ENCODE measurements at places on chromosomes 5 and 9. TPM values are rescaled to one million over a fixed set of nuclear protein-coding genes. Genes with fewer than 3 reads are reported as not detected.

DNA sequence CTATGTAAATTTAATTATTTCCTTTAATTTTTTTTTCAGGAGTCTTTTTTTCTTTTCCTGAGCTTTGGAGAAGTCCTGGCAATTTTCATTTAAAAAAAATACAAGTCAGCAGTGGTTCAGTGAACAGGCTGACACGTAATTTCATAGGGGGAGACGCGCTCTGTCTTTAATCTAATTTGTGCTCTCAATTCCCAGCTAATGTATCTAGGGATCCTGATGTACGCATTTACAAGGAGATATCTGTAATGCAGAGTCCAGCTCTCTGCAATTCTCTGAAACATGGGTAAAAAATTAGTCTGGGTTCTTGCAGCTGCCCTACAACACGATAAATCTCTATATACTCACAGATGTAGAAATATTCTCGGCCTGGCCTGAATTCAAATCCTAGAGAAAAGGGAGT, 243.9 kb downstream of the EFNA5 start:
- H3K4me1 ChIP-seq = peaks cover 47% of the 10 kb centered on the region
- DNase-seq = no peak
- H3K36me3 ChIP-seq = peaks cover 10% of the 10 kb centered on the region

- no peak for DNase-seq
- H3K4me3 ChIP-seq = no peak overlapping the region
- H3K27me3 ChIP-seq = no peaks in the 10 kb centered on the region
Measured at GRCh38 chr9:96478829-96479371, 28.9 kb downstream of the HABP4 start.

GRCh38 chr9:116099821-116100220, 53.8 kb upstream of the PAPPA start:
- peaks cover 57% of the 10 kb centered on the region for H3K4me1 ChIP-seq
- H3K27me3 ChIP-seq = no peaks in the 10 kb centered on the region
- no peak for DNase-seq
- H3K36me3 ChIP-seq = no peaks in the 10 kb centered on the region

DNA sequence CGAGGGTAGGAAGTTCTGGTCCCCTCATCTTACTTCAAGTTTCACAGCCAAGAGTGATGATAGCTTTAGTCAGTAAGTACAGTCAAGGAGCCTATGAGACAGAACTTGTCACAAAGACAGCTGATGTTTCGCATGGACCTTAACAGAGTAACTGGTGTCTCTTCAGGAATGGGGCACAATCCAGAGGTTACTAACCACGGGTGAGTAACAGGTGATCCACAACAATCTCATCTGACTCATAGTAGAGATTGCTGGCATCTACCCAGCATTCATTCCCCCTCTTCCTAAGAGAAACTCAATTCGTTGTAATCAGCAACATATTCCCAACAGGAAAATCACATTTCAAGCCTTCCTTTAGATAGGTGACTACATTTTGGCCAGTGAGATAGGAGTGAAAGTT, 126.7 kb downstream of the SNX18 start:
- H3K4me3 ChIP-seq = no peak overlapping the region
- no peaks in the 10 kb centered on the region for H3K27me3 ChIP-seq
- H3K27ac ChIP-seq = no peak overlapping the region
- H3K4me1 ChIP-seq = peaks cover 45% of the 10 kb centered on the region
- H3K36me3 ChIP-seq = no peaks in the 10 kb centered on the region

- H3K27me3 ChIP-seq = no peaks in the 10 kb centered on the region
- H3K36me3 ChIP-seq = peaks cover 12% of the 10 kb centered on the region
- H3K4me1 ChIP-seq = peaks cover 50% of the 10 kb centered on the region
- peak overlapping the region; percentile 70 for H3K27ac ChIP-seq
- H3K4me3 ChIP-seq = peak overlapping the region; percentile 74
- DNase-seq = no peak
Measured at GRCh38 chr5:177495243-177496060, 2.0 kb downstream of the PDLIM7 start.

GRCh38 chr9:130995086-130996011, 13.6 kb upstream of the LAMC3 start:
- H3K36me3 ChIP-seq = no peaks in the 10 kb centered on the region
- DNase-seq = peak; percentile 11
- H3K4me3 ChIP-seq = no peak overlapping the region

DNA sequence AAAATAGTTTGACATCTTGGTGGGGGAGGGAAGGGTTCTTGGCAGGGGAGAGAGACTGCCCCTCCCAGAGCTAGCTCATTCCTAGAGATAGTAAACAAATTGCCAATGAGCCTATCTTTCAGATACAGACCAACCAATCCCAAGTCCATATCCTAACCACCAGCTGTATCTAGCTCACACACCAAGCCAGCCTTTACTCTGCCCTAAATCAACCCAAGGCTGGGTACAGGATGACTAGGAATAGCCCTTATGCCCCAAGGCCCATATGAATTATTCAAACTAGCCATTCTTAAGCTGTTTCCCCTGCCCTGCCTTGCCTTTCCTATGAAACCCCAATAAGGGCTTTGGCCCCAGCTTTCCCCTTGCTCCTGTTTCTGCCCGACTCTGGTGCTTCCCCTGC, 281.3 kb upstream of the PANK3 start:
- no peak overlapping the region for H3K27ac ChIP-seq
- no peak for DNase-seq
- no peak overlapping the region for H3K4me3 ChIP-seq

- no peak overlapping the region for H3K27ac ChIP-seq
- H3K4me3 ChIP-seq = no peak overlapping the region
- no peaks in the 10 kb centered on the region for H3K27me3 ChIP-seq
Measured at GRCh38 chr5:155767470-155767869, 559.5 kb upstream of the SGCD start.

MLANA gene
- not detected for total RNA-seq

TLR4 gene
- total RNA-seq = not detected

CCDC183 gene
- 0.26 TPM for total RNA-seq

NUTM2F gene
- total RNA-seq = not detected
